ENCODE measurements at places on chromosomes 13 and 19.
A peak's percentile ranks its signal among the peaks of the same experiment; 100 is the strongest.

GRCh38 chr13:91368101-91368500 is 20.6 kb downstream of the MIR17HG start:
- no peak for DNase-seq

DNA sequence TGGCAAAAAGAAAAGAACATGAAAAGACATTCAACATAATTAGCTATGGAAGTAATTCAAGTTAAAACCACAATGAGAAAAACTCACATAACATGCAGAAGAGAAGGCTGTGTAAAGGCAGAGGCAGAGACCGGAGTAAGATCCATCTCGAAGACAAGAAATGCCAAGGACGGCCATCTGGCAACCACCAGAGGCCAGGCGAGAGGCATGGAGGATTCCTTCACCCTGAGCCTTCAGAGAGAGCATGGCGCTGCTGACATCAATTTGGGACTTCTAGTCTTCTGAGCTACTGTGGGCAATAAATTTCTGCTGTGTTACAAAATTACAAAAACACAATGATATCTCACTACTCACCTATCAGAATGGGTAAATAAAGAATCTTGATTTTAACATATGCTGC is 381.0 kb downstream of the TSHZ3 start:
- DNase-seq = no peak

DNA sequence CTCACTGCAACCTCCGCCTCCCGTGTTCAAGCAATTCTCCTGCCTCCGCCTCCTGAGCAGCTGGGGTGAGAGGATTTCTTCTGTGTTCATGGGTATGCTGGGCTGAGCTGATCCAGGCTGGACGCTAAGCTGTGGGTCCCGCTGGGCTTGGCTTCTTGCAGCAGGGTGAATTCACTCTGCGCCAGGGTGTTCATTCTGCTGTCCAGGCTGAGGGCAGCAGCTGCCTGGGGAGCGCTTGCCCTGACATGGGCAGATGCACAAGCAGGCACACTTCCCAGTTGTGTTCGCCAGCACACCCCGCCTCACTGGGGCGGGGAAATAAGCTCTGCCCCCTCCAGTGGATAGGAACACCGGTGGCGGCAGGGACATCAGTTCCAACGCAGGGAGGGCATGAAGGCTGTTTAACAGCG is 7.3 kb upstream of the INAFM1 start:
- no peak for DNase-seq

GRCh38 chr19:7122701-7123100 is 53.2 kb downstream of the ZNF557 start:
- no peak for DNase-seq

- peak; percentile 60 for DNase-seq
Observed at GRCh38 chr19:1260749-1261537, 8.2 kb upstream of the CIRBP start.
